ENCODE measurements at places on chromosomes 7 and 10. TPM values are rescaled to one million over a fixed set of nuclear protein-coding genes. Genes with fewer than 3 reads are reported as not detected.

MSMB gene
- not detected for polyA plus RNA-seq

KCNH2 gene
- polyA plus RNA-seq, result 24.5 TPM

TES gene
- 17.0 TPM for polyA plus RNA-seq

ASAH2 gene
- polyA plus RNA-seq, result 1.8 TPM

PRR15 gene
- not detected for polyA plus RNA-seq

IFIT3 gene
- 6.0 TPM for polyA plus RNA-seq

NKX2-3 gene
- 1.2 TPM for polyA plus RNA-seq

ACTR3C gene
- 0.95 TPM for polyA plus RNA-seq

CCDC136 gene
- 22.9 TPM for polyA plus RNA-seq

ODAD2 gene
- 0.62 TPM for polyA plus RNA-seq

C7orf33 gene
- polyA plus RNA-seq, result 1.1 TPM

ZC3HAV1L gene
- 16.6 TPM for polyA plus RNA-seq

VAX1 gene
- not detected for polyA plus RNA-seq

AEBP1 gene
- 65.4 TPM for polyA plus RNA-seq

MOGAT3 gene
- polyA plus RNA-seq, result not detected

CYP2C18 gene
- polyA plus RNA-seq, result not detected

FAM25C gene
- polyA plus RNA-seq, result not detected

GRCh38 chr10:62924344-62924748 lies 108.2 kb upstream of the EGR2 start:
- DNase-seq, result no peak

DNA sequence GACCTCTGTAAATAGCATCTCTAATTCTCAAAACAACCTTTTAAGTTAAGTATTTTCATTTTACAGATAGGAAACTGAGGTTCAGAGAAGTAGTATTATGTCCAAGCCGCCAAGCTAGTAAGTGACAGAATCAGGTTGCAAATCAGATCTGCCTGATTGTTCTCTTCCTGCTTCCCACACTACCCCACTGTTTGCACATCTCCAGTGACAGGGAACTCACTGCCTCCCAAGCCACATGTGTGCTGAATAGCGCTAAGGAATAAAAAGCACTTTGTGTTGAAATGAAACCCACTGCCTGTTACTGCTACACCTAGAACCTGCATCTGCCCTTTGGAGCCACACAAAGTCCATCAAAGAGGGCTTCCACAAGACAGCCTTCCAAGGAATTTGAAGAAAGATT lies 45.1 kb upstream of the WDR11 start:
- no peak for DNase-seq

DNA sequence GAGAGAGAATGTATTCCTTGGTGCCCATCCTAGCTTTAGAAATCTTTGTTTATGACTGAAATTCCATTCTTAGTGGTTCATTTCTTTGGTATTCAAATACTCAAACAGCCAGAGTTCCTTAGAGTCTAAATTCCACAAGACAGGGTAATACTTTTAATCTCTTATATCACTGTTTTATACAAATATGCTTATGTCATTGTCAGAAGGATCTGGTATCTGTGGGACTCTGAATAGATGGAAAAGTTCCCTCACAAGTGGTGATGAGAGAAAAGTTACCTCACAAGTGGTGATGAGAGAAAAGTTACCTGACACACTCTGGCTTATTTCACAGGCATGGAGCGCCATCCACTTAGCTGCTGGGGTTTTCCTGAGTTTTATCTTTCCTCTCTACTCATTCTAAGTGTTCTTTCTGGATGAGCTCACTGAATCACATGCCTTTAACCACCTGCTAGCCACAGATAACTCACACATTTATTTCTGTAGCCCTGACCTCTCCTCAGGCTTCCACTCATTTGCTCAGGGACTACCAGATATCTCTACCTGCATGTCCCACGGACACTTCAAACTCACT lies 784.0 kb downstream of the SUGCT start:
- DNase-seq, result no peak

GRCh38 chr10:28533186-28533564 lies 257 bp downstream of the WAC start:
- no peak for DNase-seq

GRCh38 chr10:13231190-13231589 lies 3.0 kb downstream of the UCMA start:
- no peak for DNase-seq

DNA sequence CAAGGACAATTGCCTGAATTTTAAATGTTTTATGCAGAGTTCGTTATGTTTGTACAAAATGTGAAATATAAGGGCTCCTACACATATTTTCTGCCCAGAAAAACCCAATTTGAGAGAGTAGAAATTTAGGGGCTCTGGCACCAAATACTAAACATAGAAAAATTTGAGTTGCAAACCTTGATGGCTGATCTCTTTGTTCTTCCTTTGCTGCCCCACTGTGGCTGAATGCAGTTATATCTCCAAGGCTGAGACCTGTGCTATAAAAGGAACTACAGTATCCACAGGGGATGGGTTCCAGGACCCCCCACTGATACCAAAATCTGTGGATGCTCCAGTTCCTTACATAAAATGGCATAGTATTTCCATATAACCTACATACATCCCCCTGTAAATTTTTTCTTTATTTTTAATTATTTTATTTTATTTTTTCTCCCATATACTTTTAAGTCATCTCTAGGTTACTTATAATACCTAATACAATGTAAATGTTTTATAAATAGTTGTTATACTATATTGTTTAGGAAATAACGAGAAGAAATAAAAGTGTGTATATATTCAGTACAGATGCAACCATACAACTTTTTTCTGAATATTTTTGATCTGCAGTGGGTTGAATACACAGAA lies 22.5 kb downstream of the CFAP43 start:
- no peak for DNase-seq

GRCh38 chr7:134435161-134435920 lies 23.6 kb downstream of the AKR1B1 start:
- DNase-seq, result no peak

DNA sequence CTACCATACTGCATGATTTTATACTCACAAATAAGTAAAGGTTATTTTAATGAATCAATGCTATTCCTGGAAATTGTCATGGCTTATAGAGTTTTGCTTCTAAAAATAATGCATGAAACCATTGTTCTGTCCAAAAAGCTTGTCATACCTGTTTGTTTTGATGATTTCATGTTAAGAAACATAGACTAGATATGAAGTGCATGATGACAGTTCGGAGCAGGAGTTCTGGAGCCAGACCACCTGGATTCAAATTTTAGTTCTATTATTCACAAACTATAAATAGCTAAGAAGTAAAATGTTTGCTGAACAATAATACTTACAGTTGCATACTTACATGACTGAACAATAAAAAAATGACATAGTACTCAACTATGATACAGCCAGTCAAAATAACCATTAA lies 107.0 kb upstream of the AKR1E2 start:
- DNase-seq, result no peak

DNA sequence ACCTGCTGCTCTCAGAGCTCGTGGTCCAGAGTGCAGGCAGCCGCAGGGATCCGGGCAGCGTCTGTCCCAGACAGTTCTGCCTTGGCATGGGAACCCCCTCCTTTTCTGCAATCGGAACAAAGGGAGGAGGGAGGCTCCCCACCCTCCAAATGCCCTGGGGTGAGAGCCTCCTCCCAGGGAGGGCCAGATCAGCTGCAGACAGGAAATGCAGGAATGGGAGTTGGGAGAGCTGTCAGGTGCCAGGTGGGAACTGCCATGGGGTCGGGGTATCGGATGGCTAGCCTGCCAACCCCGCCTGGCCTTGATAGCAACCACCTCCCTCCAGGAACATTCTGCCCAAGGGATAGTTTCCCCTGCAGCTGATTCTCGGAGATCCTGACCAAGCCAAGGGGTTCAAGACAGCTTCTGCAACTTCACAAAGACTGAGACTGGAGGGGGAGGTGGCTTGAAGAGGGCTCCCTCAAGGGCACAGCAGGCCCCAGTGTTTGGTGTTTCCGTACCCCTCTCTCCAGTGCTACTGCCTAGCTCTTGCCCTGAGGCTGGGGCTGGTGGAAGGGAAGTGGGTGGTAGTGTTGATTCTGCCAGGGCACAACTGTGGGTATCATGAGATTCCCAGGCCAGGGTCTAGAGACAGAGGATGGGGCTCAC lies at the start of gene CALML5:
Gene CALML5 (minus strand): TSS at position 78 of the 648 bp plus-strand sequence. CDS start 132 bp downstream, outside the sequence.
- no peak for DNase-seq

DNA sequence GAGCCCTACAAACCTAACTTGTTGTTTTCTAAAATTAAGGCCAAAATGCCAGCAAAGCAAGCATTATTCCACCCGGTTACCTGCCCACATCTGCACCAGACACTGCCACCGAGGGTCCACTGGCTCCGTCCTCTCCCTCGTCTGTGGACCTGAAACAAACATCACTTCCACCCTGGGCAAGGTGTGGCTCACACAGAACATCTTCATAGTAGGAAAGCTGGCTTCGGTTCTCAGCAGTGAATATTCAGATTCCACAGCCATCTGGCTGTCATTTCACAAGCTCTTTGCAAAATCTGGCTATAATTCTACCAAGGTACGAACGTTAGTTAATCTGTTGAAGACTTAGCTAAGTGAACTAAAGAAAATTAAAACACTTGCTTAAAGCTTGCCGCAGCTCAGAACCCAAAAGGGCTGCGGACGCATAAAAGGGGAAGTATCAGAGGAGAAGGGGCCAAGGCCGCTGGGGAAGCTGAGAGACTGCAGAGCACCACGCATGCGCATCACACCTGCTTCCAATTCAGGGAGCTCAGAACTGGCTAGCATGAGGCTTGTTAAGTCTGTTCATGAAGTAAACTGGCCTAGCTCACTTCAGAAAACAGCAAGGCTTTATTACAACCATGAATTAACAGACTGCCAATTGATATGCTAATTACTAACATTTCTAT lies 46.1 kb downstream of the PTPRN2 start:
- DNase-seq, result no peak

- no peak for DNase-seq
These were observed 226.4 kb upstream of the KLF14 start for GRCh38 chr7:130960208-130960988.

DNA sequence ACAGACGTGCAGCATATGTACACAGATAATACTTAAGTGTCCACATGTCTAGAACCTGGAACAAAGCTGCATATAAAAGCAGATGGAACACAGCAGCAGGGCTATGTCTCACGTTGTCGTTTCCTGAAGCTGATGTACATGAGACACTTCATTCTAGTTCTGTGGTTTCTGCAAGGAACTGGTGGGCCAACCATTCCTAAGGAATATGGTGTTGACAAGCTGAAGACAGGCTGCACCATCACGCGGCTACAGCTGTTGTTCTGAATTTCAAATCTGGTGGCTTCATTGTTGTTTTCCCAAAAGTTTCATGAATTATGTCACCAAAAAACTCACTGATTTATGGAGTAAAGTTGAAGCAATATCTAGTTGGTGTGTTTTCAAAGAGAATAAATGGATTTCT lies 33.7 kb downstream of the PRKAG2 start:
- DNase-seq, result no peak

- DNase-seq, result no peak
These were observed 6.9 kb downstream of the WASL start for GRCh38 chr7:123741940-123742339.

DNA sequence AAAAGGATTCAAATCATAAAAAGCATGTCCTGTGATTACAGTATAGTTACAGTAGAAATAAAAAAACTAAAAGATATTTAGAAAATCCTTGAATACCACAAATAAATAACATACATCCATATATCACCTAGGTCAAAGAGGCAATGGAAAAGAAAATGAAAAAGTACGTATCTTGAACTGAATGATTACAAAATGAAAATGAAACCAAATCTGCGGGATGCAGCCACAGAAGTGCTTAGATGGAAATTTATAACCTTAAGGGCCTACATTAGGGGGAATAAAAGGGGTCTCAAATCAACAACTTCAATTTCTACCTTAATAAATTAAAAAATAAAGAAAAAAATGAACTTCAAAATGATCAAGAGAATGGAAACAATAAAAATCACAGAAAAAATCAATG lies 879.0 kb upstream of the CELF2 start:
- no peak for DNase-seq

GRCh38 chr7:28136420-28136819 lies 44.2 kb downstream of the JAZF1 start:
- DNase-seq, result no peak

- no peak for DNase-seq
These were observed 2.6 kb downstream of the ZC3HAV1 start for GRCh38 chr7:139106959-139107358.

DNA sequence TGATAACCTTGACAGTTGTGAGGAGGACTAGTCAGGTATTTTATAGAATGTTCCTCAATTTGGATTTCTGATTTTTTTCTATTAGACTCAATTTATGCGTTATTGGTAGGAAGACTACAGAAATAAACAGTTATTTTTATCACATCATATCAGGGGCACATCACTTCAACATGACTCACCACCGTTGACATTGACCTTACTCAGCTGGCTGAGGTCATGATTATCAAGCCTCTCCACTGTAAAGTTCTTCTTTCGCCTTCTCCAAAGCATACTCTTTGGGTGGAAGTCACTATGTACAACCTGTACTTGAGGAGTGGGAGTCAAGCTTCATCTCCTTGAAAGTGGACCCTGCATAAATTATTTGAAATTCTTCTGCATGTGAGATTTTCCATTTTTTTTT lies 194.3 kb upstream of the IGFBP3 start:
- DNase-seq, result no peak

DNA sequence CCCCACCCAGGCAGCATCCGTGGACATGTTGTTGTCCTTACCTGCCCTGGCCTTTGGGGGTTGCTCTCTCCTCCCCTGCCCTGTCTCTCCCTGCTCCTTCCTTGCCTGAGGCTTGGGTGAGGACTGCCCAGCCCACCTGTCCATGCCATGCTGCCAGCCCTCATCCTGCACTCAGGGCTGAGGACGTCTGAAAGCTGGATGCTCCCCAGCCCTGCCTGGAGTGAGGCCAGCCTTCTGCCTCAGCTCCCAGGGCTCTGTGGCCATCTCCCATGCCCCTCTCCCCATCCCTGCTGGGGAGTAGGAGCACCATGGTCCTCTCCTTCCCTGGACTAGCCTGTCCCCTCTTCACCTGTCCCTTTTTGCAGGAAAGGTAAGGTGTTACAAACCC lies 68.4 kb downstream of the RAMP3 start:
- DNase-seq, result no peak

DNA sequence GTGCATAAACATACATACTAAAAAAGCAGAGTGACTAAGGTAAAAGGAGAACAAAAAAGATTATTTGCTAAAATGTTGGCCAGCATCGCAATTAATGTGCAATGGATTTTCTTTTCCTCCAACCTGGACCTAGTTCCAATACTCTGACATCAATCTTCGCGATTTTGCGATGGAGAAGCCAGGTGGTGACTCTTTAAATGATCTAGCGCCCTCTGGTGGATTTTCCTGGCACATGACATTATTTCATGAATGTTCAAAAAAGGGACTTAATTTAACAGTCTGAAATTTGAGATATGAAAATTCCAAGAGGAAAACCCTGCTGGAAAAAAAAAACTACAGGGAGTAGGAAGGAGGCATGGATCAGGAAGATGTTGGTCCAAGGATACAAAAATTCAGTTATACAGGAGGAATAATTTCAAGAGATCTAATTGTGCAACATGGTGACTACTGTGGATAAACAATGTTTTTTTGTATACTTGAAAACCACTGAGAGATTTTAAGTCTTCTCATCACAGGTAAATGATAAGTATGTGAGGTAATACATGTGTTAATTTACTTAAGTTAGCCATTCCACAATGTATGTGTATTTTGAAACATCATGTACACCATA lies 4.3 kb upstream of the KCNMA1 start:
- peak; percentile 70 for DNase-seq

- DNase-seq, result no peak
These were observed 344.0 kb downstream of the ARL4A start for GRCh38 chr7:13031468-13031867.
